Psoas muscle (tissue), 8 donors: ENCODE measurements at places on chromosomes 4 and X. TPM values are rescaled to one million over a fixed set of nuclear protein-coding genes. Genes with fewer than 3 reads are reported as not detected.
A peak's percentile ranks its signal among the peaks of the same experiment; 100 is the strongest.

Gene CT83
- not detected for polyA plus RNA-seq

Gene NDP
- not detected for polyA plus RNA-seq

GRCh38 chr4:84814094-84814750 is 152.3 kb downstream of the WDFY3 start:
- peak; percentile 24 for DNase-seq

DNA sequence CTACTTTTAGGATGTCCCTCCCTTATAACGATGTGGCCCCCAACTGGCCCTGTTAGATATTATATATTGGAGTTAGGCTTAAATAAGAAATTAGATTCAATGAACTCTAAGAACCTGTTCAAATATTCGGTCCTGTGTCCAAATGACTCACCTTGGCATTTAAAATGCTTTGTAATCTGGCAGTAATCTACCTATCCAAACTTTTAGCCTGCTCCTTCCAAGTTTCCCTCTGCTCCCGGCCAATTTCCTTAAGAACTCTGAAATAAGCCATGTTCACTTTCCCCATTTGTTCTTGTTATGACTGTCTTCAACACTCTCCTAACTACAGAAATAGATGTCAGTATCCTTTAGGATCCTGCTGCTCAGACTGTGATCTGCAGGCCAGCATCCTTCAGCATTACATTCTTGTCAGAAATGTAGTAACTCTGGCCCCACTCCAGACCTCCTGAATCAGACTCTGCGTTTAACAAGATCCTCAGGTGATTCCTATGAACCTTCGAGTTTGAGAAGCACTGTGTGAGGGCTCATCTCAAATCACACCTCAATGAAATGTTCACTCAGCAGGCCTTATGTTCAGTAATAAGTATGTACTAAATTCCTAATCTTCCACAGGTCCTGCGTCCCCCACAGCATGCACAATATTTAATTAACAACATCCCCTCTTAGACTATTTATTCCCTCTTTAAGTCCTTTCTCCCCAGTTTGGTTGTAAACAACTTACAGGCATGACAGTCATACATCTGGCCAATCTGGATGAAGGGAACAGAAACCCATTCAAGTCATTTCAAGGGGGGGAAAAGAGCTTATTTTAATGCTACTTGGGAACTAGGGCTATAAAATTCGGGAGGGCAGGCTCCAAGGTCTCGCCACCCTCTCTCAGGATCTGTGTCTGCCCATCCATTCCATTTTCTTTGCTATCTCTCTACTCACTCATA is 3.0 kb downstream of the ATP8A1 start:
- no peak for DNase-seq
